ENCODE measurements at places on chromosomes 6 and 20.

DNA sequence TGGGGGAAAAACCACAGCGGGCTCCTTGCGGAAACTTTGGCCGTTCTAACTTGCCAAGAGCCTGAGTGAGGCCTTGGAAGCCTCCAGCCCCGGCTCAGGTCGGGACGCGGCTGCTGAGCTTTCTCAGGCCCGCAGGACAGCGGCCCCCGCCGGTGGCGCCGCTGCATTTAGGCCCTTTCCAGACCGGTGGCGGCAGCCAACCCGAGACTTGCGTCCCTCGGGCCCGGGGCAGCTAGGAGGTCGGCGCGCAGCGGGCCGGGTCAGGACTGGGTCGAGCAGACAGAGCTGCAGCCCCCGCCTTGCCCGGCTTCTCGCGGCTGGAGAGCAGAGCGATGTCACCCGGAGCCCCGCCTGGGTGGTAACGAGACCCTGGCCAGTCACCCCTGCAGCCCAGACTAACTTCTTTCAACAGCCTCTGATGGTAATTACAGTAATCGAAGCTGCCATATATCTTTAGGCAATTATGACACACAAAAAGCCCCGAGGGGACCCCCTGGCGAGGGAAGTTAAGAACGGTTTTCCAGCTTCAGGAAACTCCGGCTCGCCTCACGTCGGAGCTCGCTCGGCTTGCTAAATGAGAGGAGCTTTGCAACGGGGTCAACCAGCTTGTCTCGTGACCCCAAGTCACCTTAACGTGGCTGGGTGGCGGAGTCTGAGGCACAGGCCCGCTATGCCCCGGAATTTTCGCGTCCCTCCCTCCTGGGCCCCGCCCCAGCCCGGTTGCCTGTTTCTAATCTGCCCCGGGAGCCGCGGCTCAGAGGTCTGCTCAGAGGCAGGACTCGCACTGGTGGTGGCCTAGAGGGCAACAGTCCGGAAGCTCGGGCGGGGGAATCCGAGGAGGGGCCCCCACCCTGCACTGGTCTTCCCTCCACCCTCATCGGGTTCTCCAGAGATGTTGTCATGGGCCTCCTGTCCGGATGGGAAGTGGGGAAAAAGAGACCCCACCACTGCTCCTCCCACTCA is 3.0 kb downstream of the NR2E1 start:
- no peak for DNase-seq

GRCh38 chr20:3998998-3999397 is 16.4 kb downstream of the RNF24 start:
- no peak for DNase-seq

DNA sequence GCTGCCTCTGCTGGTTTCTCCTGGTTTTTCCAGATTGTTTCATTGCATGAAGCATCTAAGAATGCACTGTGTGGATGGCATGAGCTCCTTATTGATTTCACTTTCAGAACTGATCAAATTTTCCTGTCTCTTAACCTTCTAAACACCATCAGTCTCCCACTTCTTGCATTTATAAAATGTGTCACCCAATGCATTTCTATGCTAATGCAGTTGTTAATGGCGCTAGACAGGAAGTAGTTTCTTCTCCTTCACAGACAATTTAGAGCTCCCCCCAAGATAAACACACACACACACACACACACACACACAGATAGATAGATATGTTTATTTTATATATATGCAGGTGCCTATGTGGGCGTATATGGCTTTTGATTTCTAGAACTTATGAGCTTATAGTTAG is 45.6 kb upstream of the FOXA2 start:
- DNase-seq = no peak

GRCh38 chr20:33352258-33353012 is 48.9 kb downstream of the CDK5RAP1 start:
- no peak for DNase-seq

GRCh38 chr20:45308117-45308778 is at the start of gene MATN4:
Gene MATN4, minus strand, starts transcription at chr20:45308299. Its CDS starts 2,717 bp downstream, at chr20:45305582.
- DNase-seq = no peak

GRCh38 chr6:91099479-91099878 is 512.6 kb upstream of the MAP3K7 start:
- DNase-seq = no peak

- no peak for DNase-seq
These were observed 300.5 kb downstream of the PLCB1 start for GRCh38 chr20:8432435-8433148.

DNA sequence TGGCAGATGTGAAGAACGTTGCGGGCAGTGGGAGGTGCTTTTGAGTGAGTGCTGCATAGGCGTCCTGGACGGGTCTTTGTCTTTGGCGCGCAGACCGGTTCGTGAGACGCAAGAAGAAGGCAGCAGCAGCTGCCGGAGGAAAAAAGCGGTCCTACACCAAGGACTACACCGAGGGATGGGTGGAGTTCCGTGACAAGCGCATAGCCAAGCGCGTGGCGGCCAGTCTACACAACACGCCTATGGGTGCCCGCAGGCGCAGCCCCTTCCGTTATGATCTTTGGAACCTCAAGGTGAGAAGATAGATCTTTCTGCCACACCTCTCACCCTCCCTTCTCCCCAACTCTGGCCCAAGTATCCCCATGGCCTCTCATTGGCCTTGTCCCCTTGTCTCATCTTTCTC is 1.1 kb downstream of the ABT1 start:
- no peak for DNase-seq

DNA sequence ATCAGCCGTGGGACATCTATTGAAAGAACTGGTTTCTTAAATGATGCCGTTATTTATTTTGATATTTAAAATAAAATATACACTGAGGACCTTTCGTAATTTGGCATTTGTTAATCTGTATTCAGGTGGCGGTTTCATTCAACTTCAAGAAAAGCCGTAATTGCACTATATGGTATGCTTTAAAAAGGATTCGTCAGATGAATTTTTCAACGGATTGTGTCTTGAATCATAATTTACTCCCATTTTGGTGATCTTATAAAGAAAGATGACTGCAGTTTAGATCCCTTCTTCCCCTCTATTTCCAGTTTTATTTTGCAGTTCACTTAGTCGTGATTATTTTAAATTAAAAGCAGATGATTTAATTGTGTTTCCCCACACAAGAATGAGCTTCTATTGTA is 761 bp downstream of the KLHL32 start:
- no peak for DNase-seq

- DNase-seq = no peak
These were observed 2.6 kb downstream of the ZMYND8 start for GRCh38 chr20:47353692-47354463.

All from Panc1 (cell line).